Stomach (tissue), 19 donors: ENCODE measurements at places on chromosomes 16 and 17. TPM values are rescaled to one million over a fixed set of nuclear protein-coding genes. Genes with fewer than 3 reads are reported as not detected.
A peak's percentile ranks its signal among the peaks of the same experiment; 100 is the strongest.

GRCh38 chr17:78990349-78991016 lies 10.8 kb upstream of the LGALS3BP start:
- no peak for DNase-seq

DNA sequence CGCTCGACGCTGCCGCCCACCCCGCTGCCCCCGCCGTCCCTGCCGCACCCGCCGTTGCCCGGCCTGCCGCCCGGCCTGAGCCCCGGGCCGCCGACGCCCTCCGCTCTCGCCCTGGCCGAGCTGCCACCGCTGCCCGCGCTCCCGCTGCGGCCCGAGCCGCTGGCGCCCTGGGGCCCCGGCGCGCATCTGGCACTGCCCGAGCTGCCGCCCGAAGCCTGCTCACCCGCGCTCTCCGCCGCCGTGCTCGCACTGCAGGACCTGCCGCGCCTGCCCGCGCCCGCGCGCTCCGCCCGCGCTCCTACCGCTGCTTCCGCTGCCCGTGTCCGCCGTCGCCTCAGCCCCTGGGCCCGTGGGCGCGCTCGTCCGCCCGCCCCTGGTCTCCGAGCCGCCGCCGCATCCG lies 8.4 kb upstream of the CLDN9 start:
- no peak for DNase-seq

GRCh38 chr16:71552698-71553503 lies 24.0 kb downstream of the TAT start:
- DNase-seq = no peak

DNA sequence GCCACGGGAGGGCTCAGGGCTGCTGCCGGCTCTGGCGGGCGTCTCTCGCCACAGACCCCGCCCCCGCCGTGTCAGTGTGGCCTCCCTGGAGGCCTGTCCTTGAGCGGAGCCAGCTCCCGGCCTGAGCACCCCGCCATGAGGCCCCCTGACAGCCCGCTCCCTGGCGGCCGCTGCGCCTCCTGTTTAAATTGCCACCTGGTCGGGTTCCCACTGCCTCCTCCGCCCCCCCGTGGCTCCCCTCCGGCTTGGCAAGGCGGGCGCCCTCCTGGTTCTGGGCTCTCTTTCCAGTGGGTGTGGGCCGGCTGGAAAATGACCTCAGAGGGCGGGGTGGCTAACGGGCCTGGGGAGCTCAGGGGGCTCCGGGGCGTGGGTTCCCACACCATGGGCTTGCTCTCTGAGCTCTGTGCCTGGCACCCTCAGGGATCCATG lies 42.1 kb upstream of the SSTR5 start:
- no peak for DNase-seq

GRCh38 chr17:11391134-11391533 lies 150.1 kb downstream of the SHISA6 start:
- DNase-seq = no peak

DNA sequence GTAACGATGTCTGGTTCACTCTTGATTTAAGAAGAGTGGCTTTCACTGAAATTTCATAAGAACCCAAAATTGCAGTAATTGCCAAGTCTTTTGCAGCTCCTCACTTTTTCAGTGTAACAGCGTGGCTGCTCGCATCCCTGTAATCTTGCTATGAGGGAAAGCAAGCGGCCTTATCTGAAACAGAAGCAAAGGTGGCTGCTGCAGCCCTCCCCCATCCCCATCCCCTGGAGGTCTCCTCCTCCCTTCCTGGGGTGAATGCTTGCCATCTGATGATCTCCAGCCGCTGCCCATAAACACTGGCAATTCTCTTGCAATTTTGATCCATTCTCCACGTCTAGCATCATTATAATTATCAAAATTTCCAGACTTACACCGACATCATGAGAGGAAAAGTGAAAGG lies 182.5 kb upstream of the ASIC2 start:
- DNase-seq = no peak

GRCh38 chr17:51107778-51108177 lies 12.9 kb downstream of the SPAG9 start:
- DNase-seq = peak; percentile 3

PIK3R6 gene
- polyA plus RNA-seq = 1.2 TPM

SOX8 gene
- polyA plus RNA-seq = 0.50 TPM

CBX8 gene
- 0.76 TPM for polyA plus RNA-seq
